Epithelial cell of proximal tubule (primary cell): ENCODE measurements at places on chromosomes 1 and 21.

DNA sequence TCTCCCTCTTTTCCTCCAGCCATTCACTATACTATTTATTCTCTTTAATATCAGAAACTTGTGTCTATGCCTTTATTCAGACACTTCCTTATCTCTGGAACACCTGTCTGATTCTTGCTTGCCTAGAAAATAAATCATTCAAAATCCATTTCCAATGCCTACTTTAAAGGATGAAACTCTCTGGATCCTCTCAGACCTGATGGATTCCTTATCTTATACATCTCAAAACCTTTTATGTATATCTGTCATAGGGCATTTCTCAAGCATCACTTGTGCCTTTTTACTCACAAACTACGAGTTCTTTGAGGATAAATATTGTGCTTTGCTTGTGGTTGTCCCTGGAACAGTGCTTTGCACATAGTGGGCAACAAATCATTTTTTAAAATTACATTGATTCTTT lies 3.8 kb upstream of the ATP6V1G3 start:
- no peak for DNase-seq

DNA sequence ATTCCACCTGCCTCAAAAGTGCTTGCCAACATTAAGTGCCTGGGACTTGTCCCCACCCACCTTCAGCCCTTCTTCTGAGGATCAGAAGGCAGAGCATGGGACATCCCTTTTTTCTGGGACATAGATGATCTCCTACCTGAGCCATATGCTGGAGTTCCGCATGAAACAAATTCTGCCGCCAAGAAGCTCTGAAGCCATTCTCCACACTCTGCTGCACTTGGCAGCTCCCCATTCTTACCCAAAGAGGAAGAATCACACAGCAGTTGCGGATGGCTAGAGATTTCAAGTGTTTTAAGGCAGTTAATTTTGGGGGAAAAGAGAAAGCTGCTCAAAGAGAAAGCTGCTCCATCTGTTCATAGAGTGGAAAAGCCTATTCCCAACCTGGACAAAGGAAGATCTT lies 197.3 kb upstream of the COA6 start:
- DNase-seq: no peak

GRCh38 chr1:102262994-102263393 lies 266.3 kb upstream of the OLFM3 start:
- no peak for DNase-seq

GRCh38 chr1:211068976-211069375 lies 65.0 kb downstream of the KCNH1 start:
- DNase-seq: peak; percentile 36

DNA sequence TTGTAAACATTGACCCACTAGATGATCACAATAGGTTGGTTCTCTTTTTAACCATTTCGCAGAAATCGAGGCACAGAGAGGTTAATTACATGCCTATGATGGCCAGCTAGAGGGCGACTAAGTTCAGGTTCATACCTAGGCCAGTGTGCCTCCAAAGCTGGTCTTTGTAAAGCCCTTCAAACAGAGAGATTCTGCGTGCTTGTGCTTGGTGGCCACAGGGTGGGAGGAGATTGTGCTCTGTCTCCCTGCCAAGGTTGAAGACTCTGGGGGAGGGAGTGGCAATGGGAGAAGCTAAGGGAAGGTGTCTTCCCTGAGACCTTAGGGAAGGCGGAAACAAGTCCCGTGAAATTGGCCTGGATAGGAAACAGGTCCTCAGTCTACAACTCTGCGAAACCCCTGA lies 59.1 kb upstream of the RBM15 start:
- DNase-seq: no peak

- DNase-seq: no peak
These were observed at the start of gene TFF3 for GRCh38 chr21:42315296-42315891. Gene TFF3, minus strand, starts transcription at chr21:42315409. Its CDS starts 35 bp downstream, at chr21:42315374.

DNA sequence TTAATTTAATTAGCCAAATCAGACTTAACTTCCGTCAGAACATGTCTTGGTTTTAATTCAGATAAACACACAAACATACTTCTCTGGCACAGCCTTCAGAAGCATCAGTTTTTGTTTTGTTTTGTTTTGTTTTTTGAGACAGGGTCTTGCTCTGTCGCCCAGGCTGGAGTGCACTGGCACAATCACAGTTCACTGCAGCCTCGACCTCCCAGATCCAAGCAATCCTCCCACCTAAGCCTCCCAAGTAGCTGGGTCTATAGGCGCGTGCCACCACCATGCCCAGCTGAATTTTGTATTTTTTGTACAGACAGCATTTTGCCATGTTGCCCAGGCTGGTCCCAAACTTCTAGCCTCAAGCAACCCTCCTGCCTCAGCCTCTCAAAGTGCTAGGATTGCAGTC lies 34.7 kb downstream of the MDM4 start:
- DNase-seq: no peak

DNA sequence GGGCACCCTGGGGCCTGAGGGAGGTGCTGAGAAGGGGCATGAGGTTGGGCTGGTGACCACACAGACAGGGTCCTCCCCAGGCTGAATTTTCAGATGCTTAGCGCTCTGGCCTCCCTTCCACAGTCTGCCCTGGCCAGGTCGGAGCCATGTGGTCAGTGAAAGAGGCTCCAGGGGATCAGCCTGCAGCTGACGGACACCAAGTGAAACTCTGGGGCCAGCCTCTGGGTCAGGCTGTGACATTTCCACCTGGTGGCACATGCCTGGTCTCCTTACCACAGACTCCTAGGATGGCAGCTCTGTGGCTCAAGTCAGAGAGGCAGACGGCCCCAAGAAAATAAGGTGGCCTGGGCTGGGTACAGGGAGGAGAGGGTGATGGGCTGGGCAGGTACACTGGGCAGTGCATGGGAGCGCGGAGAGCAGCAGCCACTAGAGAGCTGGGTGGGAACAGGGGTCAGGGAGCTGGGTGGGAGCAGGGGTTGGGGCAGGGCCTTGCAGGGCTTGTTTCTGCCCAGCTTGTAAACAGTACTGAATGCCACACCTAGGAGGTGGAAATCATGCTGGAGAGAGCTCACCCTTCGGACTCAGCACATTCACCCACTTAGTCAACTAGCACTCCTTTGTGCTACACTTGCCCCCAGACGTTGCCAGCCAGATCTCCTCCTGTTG lies 20.7 kb upstream of the ADARB1 start:
- no peak for DNase-seq

- DNase-seq: no peak
These were observed 55.7 kb downstream of the WARS2 start for GRCh38 chr1:119084798-119085197.

- no peak for DNase-seq
These were observed 21.7 kb downstream of the TTC39A start for GRCh38 chr1:51308636-51309035.

GRCh38 chr1:184507604-184508280 lies 120.9 kb downstream of the C1orf21 start:
- no peak for DNase-seq

GRCh38 chr1:198904321-198904720 lies 265.5 kb downstream of the PTPRC start:
- no peak for DNase-seq

GRCh38 chr1:55362558-55362957 lies 147.4 kb upstream of the USP24 start:
- peak; percentile 35 for DNase-seq

DNA sequence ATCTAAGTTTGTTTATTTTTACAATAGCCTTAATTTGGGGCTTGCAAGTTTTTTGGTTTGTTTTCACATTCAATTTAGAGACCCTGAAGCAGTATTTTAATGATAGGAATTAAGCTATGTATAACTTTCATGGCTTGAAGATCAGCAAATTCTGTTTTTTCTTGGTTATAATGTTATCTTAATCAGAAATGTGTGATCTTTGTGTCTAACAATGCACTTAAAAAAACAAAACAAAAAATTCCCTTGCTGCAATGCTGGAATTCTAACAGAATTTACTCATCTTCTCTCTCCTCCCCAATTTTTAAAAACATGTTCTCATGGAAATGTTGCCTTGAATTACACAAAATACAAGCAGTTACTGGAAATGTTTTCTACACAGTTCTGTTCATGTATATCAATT lies 113.1 kb downstream of the OLFML2B start:
- no peak for DNase-seq

- DNase-seq: no peak
These were observed 325.6 kb downstream of the OMA1 start for GRCh38 chr1:58220836-58221472.

DNA sequence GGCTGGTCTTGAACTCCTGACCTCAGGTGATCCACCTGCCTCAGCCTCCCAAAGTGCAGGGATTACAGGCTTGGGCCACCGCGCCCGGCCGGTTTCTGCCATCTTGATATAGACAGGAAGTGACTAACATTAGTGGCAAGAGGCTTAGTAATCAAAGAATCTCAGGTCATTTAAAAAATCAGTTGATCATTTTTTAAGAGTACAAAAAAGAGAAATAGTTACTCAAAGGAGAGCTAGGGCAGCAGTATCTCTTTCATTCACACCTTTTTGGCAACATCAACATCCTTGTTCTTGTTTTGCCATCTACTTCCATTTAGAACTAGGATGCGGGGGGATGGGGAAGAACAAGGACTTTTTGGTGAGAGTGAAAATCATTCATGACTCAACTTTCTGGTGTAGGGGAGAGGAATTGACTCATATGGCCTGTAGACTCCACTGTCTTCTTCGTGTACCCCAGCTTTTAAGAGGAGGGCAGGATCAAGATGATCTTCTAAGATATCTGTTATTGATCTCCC lies 8.8 kb downstream of the FCRLB start:
- DNase-seq: no peak

GRCh38 chr1:209786146-209786545 lies 1.8 kb upstream of the C1orf74 start:
- DNase-seq: no peak

DNA sequence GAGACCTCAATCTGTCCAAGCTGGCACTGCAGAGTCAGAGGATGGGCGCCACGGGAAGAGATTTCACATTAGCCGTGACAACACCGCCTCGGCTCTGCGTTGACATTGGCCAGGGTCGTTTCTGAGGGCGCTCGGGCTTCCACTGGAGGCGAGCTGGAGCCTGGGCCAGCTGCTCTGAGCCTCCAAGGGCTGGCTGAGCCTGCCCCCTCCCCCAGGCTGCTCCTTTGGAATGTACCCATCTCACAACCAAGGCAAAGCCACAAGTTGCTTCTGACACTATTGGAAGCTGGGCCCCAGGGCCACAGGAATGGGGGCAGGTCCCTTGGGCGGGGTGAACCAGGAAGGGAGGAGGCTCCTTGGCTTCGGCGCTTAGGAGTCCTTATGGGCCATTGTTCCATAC lies 12.7 kb downstream of the GPR3 start:
- no peak for DNase-seq

GRCh38 chr1:155037043-155037442 lies 3.4 kb downstream of the DCST1 start:
- no peak for DNase-seq

DNA sequence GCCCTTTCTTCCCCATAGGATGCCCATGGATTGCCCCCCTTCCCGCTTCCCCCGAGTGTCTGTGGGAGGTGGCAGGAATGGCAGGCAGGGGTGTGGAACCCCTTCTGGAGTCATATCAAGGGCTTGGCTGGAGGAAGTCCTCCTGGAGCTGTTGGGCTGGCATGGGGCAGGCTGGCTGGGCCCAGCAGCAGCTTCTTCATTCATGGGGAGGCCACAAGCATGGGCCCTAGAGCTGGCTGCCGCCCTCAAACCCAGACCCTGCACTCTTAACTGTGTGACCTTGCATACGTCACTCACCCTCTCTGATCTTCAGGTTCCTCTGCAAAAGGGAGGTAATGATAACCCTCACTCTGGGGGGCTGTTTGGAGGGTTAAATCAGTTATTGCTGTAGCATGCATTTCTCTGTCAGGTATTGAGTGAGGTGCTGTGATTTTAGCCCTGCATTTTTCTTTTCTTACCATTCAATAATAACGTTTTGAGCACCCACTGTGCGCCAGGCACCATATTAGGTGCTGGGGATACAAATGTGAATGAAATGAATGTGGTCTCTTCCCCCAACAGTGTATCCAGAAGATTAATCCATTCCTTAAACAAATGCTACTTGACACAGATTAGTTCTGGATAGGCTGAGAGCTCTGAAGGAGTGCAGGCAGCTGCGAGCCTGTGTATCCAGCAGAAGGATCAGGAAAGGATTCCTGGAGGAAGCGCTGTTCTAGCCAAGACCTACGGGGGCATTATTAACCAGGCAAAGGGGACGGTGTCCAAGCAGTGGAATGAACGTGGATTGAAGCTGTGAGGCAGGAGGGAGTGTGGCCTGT lies 9.3 kb downstream of the PCSK9 start:
- DNase-seq: no peak

GRCh38 chr1:30511563-30511962 lies 211.8 kb downstream of the MATN1 start:
- no peak for DNase-seq

GRCh38 chr21:16838331-16838730 lies 674.5 kb upstream of the CXADR start:
- DNase-seq: no peak

DNA sequence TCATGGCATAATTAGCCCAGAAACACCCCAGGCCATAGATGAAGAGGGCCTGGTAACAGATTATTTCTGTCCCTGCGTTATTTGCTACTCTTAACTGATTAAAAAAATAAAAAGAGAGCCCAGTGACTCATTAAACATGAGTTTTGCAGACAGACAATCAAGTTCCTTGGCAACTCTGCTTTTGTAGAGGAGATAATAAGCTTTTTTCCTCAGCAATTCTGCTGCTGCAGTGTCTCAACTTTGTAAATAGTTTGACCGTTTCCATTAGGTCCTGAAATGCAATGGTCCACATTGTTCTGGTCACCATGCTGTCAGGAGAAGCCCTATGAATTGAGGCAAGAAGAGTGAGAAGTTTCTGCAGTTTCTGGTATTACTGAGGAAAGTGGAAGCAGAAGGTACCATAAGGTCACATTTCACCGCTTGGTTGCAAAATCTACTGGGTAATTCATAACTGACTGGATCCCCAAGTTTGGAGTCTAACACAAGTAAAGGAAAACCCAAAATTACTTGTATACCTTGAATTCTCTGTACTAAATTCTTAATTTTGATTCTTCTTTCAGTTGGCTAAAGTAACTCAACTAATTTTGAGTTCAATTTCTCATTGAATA lies 139.5 kb downstream of the ZZZ3 start:
- DNase-seq: no peak

GRCh38 chr1:61515096-61515495 lies 209.8 kb downstream of the TM2D1 start:
- no peak for DNase-seq
